ENCODE measurements at places on chromosomes 6 and 20.

GRCh38 chr20:57522380-57523140, 2.4 kb downstream of the CTCFL start:
- no peak for DNase-seq

GRCh38 chr6:139990856-139991465, 616.5 kb upstream of the CITED2 start:
- peak; percentile 57 for DNase-seq

- DNase-seq, result peak; percentile 82
These were observed 2.7 kb upstream of the MEI4 start for GRCh38 chr6:77650098-77650663.

GRCh38 chr6:128464790-128465189, 55.6 kb downstream of the PTPRK start:
- no peak for DNase-seq

DNA sequence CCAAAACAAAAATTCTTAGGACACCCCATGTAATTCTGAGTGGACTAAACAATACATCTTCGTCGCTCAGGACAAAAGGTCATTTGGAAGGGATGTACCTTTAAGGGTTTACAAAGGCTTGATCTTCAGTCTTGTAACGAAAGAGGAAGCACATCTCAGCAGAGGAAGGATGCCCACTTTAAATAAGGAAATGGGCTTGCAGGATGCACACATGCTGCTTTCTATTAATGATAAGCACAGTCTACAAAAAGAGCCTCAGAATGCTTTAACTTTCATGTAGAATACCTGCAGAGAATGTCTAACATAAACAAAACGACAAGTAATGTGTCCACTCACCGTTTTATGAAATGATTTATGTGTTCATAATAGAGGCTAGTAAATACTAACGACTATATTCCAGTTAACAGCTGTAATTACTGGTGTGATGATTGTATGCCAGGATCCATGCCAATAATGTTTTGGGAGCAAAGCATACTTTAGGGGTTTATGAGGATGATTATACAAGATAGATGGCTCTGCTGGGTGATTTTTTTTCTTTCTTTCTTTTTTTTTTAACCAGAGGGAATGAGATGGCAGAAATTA, 216.9 kb downstream of the GMDS start:
- DNase-seq, result no peak

- no peak for DNase-seq
These were observed 10.5 kb downstream of the SAYSD1 start for GRCh38 chr6:39104528-39104927.

GRCh38 chr6:129749749-129750120, 39.8 kb upstream of the ARHGAP18 start:
- no peak for DNase-seq

GRCh38 chr20:62367633-62368391, 700 bp upstream of the LAMA5 start:
- DNase-seq, result peak; percentile 78

GRCh38 chr6:150291968-150292710, 76.7 kb upstream of the IYD start:
- DNase-seq, result no peak

- no peak for DNase-seq
These were observed 100.7 kb downstream of the VEGFA start for GRCh38 chr6:43870660-43871061.

DNA sequence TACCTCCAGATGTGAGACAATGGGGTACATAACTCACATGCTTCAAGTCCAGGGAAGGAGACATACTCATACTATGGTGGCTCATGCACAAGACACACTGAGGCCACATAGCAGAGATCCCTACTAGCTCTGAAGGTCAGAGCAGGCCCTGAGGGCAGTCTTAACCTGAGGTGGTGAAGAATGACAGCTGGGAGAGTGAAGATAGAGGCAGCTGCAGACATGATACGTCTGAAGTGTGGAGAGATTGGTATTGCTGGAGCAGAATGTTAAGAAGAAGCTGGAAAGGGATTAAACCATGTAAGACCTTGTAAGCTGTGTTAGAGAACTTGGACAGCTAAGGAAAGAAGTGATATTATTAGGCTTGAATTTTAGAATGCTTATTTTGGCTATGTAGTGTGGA, 32.9 kb downstream of the PGM3 start:
- DNase-seq, result no peak

- DNase-seq, result no peak
These were observed 133.3 kb upstream of the SMLR1 start for GRCh38 chr6:130693944-130694343.

DNA sequence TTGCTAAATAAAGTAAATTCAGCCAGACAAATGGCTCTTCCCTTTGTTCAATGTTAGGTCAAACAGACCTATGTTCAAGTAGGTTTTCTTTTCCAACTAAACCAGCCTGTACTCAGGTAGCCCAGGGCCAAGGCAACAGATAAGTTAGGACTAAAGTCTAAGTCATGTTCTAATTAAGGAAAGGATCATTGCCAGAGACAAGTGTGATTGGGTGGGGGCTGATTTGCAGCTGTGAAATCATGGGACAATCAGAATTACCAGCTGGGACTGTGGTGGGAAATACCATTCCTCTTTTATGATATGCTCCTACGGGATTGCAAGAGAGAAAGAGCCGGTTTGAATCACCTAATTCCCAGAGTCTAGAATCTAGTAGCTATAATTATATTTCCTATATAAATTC, 4.2 kb upstream of the FBXO30 start:
- no peak for DNase-seq

- DNase-seq, result peak; percentile 92
These were observed 637 bp downstream of the MYLK4 start for GRCh38 chr6:2749969-2750600.

GRCh38 chr6:11727998-11728961, 50.3 kb downstream of the ADTRP start:
- no peak for DNase-seq

DNA sequence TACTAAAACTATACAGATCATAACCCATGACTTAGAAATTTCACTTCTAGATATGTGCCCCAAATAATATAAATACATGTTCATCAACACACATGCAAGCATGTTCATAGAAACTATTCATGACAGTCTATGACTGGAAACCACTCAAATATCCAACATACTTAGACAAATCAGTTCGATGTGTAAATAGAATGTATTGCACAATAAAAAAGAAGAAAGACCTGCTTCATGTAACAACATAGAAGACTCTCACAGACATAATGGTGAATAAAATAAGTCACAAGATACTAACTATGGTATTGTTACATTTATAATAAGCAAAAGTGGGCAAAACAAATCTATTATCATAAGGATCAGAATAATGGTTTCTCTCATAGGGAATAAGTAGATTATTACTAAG, 163.5 kb upstream of the THBS2 start:
- no peak for DNase-seq

DNA sequence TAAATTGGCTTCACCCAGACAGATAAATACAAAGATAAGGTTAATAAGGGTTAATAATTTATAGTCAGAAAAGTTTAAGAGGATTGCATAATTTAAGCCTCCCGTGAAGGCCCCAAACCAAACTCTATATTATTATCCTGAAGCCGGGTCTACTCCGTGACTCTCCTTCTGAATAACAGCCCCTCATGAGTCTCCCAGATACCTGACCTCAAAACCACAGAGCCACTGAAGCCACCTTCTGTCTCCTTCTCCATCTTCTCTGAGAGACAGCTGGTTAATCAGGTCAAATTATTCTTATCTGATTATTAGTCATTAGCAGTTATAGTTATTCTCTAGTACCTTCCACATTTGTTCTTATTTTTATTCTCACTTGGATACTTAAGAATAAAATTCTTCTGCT, 569.2 kb upstream of the AGPAT4 start:
- DNase-seq, result no peak

DNA sequence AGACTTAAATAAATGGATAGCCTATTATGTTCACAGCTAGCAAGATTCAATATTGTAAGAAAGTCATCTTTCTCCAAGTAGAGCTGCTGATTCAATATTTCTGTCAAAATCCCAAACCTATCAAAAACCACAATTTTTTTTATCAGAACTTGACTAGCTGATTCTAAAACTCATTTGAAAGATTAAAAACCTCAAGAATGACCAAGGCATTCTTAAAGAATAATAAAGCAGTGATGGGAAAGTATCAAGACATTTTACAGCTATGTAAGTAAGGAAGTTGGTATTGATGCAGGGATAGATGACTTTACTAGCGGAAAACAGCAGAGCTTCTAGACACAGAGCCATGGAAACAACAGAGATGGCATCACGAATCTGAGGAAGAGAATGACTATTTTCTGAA, 64.7 kb downstream of the SAMD3 start:
- no peak for DNase-seq

DNA sequence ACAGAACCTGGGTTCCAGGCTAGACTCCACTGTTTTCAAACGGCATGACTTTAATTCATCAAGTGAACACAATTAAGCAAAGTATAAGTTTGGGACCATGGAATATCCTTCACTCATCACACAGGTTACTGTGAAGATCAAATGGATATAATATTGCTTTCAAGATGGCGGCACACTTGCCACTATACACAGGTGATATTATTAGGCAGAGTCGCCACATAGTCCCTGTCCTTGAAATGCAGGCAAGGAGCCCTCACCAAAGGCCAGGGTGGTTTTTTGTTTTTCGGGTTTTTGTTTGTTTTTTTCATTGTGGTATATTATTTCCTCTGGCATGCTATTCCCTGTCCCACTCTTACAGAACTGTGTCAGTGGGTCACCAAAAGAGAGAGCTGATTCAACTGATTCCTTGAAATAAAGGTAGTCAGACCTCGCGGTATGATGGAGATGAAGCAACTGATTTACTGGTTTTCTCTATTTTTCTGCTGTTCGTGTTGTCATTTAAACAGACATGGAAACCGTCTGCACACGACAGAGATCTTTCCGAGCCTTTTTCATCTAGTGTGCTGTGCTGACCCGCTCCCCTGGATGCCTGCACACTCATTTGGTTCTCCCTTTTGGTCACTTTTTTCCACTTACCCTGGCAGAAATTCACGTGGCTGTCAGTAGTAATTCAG, 29.7 kb downstream of the MYB start:
- DNase-seq, result no peak

DNA sequence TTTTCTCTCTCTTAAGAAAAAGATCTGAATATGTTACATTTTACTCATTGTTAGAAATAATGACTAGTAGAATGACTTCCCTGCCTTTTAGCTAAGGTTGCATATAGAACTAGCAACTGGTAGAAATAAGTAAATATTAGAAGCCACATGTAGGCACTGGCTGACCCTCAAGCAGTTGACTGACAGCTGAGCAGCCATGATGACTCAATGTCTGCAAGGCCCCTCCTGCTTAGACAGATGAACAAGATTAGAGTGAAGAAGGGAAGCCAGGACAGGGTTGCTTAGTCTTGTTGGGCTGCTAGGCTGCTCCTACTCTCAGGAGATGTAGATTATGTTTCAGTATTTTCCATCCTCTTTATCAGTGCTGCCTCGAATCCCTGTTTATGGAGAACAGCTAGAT, 6.5 kb downstream of the MEP1A start:
- DNase-seq, result no peak

DNA sequence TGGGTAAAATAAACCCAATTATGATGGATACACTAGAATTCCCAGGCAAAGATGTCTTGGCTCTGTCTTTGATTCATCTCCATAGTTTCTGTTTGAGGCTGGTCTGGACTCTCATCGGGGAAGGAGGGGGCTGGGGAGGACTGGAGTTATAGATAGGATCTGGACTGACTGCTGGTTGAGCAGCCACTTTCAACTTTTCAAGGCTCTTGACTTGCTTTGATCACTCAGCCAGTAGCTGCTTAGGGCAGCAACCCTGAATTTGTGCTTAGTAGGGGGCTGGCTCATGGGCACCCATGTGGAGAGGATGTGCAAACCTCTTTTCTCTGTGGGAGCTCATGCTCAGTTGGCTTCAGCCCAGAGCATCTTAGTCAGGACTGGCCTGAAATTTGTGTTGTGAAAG, 114.0 kb upstream of the NEDD9 start:
- DNase-seq, result no peak

- DNase-seq, result no peak
These were observed 11.0 kb downstream of the VSX1 start for GRCh38 chr20:25070821-25071473.

GRCh38 chr20:31633339-31633914, 4.3 kb upstream of the COX4I2 start:
- no peak for DNase-seq

- DNase-seq, result no peak
These were observed 27.7 kb upstream of the CARMIL1 start for GRCh38 chr6:25251426-25251825.

DNA sequence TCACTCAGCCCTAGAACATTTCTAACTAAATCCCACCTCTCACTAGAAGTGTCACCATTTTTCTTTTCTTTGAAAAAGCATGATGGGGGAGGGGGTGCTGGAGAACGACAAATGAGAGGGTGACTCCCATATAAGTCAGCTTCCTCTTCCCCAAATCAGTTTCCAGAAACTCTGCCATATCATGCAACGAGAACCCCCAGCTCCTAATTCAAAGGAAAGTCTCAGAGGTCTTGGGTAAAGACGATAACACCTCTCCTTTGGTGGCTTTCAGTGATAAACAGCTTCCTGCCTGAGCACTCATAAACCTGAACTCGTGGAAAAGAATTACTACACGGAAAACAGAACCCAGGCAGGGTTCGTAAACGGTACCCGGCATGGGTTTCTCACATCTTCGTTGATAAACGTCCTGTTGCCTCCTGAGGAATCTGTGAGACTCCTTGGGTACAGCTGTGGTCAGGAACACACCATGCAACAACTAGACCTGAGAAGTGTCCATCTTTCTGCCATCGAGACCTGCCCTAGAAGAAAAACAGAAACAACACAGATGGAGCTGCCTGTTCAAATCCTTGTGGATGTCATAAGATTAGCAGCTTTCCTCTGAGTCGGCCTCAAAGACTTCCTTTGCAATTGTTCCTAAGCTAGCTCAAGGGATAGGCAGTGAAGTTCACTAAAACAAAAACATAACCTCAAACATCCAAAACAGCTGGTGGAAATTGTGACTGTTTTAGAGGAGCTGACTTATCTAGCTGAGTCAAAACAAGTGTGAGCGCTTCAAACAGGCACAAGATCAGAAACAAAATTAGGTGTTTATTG, 185.8 kb upstream of the PRDM1 start:
- peak; percentile 38 for DNase-seq

DNA sequence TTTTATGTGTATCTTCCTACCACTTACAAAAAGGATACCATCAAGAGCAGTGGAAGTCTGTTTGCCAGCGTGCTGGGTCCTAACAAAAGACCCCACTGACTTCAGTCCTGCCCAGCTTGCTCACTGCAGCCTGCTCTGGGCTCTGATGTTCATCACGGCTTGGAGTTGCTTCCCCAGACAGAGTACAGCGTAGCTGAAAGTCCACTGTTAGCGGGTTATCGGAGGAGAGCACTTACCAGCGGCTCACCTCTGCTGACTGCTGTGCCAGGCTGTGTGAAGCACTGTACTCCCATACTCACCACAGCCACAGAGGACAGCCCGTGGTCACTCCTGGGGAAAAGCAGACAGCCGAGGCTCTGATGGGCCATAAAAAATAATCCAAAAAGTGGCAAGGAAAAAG, 40.2 kb downstream of the CTCFL start:
- no peak for DNase-seq

DNA sequence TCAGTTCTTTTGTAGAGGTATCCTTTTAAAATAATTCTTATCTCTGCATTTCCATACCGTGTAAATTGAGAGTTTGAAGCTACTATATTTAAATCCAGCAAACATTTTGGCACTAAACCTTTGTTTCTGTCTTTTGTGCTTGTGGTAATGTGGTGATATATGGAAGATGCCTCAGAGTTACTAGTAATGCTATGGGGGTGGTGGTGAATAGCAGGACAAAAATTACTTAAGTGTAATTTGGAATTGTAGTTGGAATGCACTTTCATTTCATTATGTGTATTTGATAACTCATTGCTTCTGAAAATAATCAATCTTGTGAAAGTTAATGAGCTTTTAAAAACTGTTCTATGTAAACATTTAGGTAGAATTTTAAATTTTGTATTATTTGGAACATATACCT, 404.5 kb downstream of the PHF3 start:
- no peak for DNase-seq

GRCh38 chr20:49179368-49180277, 8.5 kb downstream of the STAU1 start:
- no peak for DNase-seq

All from eye (tissue), 1 donor.